ENCODE measurements at places on chromosomes 11 and 22.

GRCh38 chr22:39679652-39680051 lies 109.1 kb downstream of the CACNA1I start:
- DNase-seq = no peak

DNA sequence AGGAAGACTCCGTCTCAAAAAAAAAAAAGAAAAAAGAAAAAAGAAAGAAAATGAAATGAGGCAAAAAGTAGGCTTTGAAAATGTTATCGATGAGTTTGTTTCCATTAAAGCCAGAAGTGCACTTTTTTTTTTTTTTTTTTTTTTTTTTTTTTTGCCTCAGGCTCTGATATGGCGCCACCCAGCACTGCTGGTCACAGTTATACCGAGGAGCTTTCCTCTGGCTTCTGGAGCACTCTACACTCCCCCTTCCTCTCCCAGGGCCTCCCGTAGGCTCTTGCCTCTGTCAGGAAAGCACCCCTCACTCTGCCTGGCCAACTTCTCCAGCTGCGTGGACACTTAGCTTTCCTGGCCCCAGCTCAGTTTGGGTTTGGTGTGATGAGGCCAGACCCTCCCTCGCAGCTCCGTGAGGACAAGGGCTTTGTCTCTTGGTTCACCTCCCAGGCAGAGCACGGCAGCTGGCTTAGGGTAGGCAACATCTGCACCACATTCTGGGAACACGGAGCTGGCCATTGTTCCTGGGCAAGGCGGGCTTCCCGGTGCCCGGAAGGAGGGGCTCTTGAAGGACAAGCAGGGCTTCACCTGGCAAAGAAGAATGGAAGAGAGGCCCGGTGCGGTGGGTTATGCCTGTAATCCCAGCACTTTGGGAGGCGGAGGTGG lies 16.9 kb downstream of the FADS2 start:
- no peak for DNase-seq

DNA sequence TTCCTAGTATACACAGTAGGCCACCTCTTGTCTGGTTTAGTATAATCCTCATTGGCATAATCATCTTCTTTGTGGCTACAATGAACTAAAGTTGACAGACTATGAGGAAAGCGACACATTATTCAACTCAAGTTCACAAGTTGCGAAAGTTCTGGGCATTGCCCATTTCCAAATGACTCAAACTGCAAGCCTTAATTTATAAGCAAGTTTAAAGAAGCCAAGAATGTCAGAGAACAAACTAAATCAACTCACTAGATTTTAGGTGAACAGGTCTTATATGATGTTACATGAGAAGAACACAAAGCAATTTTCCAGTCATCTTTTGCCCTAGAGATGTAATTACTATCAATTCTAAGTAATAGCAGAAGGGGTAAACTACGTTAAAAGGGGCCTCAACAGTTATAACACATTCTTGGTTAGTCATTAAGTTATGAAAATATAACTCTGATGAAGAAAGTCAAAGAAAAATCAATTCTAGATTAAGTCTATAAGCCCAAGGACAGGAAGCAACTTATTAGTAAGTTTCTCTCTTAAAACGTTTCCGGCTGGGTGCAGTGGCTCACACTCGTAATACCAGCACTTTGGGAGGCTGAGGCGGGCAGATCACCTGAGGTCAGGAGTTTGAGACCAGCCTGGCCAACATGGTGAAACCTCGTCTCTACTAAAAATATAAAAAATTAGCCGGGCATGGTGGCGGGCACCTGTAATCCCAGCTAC lies 21.5 kb downstream of the PICALM start:
- no peak for DNase-seq

DNA sequence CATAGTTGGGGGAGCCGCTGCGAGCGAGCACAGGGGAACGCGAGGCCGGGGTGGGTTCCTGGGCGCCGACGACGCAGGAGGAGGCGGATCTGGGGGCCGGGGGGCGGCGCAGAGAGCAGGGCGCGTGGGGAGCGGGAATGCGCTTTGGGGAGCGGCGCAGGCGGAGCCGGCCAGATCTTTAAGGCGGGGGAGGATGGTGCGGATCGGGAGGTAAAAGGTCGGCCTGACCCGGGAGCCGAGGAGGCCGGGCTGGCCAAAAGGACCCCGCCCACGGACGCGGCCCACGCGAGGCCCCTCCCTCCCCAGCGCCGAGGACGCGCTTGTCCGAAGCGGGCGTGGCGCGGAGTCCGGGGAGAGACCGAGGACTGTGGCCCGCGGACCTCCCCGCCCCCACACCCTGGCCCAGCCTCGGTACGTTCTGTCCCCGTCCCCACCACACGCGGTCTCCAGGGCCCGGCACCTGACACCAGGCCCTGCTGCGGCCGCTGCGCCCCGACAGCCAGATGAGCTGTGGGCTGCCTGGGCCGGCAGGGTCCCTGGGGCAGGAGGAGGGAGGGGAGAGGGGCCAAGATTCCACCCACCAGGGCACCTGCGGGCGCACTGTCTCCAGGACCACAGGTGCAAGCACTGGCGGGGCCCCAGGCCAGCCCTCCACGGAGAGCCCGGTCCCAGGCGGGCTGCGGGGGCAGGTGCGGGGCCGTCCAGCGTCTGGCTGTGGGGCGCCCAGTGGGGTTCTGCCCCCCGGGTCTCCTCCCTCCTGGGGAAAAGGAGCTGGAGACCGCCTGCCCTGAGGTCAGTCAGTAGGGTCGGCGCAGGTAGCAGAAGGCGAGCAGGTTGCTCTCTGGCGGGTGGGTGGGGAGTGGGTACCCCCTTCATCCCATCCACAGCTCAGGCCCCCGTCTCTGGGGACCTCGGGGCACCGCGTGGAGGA lies 10.9 kb downstream of the PIM3 start:
- no peak for DNase-seq

GRCh38 chr11:34029176-34029575 lies 22.4 kb upstream of the CAPRIN1 start:
- no peak for DNase-seq

GRCh38 chr11:116875194-116875593 lies 37.8 kb upstream of the APOA1 start:
- DNase-seq = no peak

GRCh38 chr11:85115798-85116197 lies 511.3 kb downstream of the DLG2 start:
- no peak for DNase-seq

- no peak for DNase-seq
Observed at GRCh38 chr11:74470526-74470925, 3.2 kb upstream of the KCNE3 start.

DNA sequence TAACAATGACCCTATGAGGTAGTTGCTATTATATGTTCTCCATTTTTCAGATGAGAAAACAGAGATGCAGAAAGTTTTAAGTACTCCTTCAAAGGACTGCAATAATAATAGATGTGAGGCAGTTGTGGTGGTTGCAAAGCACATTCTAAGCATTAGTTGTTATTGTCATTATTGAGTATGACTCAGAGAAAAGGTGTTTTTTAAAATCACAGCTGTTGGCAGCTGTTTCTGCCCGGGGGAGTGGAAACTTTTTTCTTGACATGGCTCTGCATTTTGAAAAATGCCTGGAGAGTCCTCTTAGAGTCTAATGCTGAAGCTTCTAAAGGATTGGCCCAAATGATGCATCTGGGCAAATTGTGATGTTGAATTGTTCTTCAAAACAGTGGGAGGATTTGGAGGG lies 244.5 kb upstream of the MPPED2 start:
- DNase-seq = no peak

DNA sequence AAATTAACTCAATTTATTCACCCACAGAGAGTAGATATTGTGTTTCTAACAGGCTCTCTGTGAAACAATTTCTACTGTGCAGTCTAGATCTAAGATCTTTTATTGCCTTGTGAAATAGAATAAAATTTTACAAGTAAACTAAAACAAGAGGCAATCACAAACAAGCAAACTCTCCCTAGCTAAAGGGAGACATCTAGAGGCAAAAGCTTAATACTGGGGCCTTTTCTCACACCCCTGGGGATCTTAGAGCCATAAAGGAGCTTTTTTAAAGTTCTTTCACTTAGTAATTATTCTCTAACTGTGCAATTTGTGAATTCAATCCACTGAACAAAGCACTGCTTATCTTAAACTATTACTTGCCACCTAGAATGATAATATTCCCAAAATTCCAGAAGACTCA lies 19.7 kb downstream of the ALG9 start:
- DNase-seq = no peak

DNA sequence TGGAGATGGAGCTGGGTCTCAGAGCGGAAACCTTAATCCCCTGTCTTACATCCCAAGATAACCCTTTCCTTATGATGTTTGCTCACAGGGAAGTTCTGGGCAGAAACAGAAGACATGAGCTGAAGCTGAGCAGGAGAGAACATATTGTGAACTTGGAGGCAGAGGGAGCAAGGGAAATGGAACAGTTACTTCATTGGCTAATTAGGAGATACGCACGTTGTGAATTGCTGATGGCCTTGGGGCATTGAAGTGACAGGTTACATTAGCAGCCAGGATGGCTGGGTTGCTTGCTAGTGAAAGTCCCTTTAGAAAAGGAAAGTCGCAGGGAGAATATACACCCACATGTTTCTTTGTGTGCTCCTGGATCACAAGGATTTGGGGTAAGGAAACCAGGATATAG lies 48.7 kb downstream of the TENM4 start:
- DNase-seq = no peak

- no peak for DNase-seq
Observed at GRCh38 chr11:69382131-69383128, 88.5 kb downstream of the MYEOV start.

DNA sequence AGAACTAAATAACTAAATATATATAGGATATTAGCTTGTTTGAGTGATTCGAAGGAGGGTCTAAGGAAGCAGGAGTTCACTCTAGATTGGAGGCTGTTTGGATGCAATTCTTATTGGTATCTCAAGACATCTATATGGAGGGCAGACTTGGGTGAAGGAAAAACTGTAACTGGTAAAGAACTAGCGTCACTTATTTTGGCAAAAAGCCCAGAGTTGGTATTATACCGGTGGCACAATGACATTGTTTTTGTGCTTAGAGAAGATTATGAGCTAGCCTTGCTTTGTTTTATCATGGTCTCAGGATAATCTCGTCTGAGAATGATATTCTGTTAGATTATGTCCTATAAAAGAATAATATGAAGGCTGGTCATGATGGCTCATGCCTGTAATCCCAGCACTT lies 6.0 kb upstream of the SLC35F2 start:
- DNase-seq = no peak

DNA sequence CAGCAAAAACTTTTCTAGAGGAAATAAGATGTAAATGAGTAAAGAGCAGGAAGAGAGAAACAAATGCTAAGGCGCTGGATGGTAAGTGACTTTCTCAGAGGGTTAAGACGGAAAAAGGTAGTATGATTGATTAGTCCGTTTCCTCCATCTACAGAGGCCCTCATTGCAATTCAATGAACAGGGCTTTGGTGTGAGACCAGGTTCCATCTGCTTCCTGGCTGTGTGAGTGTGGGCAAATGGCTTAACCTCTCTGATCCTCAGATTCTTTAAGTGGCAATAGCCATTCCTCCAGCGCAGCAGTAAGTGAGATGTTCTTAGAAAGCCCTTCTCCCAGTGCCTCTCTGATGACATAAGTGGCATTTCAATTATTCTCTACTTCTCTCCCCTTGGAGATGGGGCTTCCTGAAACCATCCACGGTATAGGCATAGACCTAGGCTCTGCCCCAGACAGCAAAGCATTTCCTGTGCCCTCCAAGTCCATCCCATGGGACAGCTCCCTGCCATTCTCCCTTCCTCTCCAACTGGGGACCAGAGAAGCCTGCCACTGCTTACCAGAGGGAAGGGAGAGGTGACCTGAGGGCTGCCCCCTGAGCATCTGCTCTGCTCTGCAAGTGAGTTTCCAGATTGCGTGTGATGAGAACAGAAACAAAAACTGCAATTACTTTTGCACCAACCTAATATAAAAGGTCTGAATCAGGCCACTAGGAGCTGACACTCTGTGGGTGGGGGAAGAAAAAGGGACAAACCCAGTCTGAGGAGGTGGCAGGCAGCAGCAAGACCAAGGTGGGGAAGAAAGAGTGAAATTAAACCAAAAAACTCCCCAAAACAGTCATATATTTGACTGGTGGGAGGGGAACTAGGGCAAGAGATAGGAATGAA lies 12.7 kb upstream of the CD44 start:
- no peak for DNase-seq

GRCh38 chr22:17910561-17911311 lies 113.6 kb downstream of the MICAL3 start:
- DNase-seq = no peak

GRCh38 chr11:33898957-33899356 lies 7.1 kb upstream of the LMO2 start:
- DNase-seq = no peak

- no peak for DNase-seq
Observed at GRCh38 chr11:120314861-120315260, 10.2 kb upstream of the TLCD5 start.

DNA sequence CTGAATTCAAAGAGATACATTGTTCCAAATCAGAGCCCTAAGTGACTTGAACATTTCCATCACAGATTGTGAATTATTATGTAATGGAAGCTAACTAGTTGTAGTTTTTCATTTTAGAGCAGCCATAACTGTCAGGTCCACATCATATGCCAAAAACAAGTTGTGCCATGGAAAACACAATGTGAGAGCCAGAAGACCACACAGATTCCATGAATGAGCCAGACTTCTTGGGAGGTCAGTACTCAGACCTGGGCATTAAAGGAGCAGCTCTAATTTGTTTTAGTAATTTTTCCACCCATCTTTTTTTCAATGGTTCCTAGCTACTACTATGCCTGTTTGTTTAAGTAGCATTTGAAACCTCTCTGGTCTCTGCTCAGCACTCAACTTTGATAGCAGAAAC lies 279.4 kb downstream of the FAT3 start:
- DNase-seq = no peak

- no peak for DNase-seq
Observed at GRCh38 chr22:18136563-18137320, 13.2 kb upstream of the USP18 start.
